ENCODE measurements at places on chromosomes 3 and 15.

DNA sequence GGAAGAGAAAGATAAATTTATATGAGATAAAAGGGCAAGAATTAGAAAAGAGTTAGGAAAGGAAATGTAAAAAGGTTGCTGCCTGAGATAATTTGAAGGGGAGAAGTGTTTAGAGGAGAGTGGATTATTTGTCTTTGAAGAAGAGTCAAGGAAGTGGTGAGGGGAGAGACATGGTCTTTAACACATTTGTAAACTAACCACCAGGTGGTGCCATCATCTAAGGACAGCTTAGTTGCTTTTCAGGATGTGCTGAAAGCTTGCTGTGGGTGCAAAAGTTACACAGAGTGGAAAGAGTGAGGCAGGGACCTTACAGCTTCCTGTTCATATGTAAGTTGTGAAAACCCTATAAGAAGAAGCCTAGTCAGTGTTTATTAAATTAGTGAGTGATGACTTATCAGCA lies 114.1 kb upstream of the DNAJC19 start:
- no peak for DNase-seq

GRCh38 chr15:77030928-77031375 lies 36.0 kb downstream of the PSTPIP1 start:
- DNase-seq, result peak; percentile 30

DNA sequence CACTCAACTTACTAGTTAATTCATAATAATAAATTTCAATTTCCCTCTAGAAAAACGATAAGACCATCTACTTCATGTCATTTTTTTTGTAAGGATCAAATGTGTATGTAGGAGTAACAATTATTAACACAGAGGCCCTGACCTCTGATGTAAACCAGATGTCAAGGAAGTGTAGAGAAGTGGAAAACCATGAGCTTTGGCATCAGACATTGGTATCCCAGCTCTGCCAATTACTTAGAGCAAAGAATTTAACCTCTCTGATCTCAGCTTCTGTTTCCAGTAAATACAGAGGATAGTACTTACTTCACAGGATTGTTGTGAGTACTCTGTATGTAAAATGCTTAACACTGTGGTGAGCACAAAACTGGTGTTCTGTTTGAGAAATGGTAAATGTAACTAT lies 17.5 kb downstream of the AQR start:
- DNase-seq, result no peak

DNA sequence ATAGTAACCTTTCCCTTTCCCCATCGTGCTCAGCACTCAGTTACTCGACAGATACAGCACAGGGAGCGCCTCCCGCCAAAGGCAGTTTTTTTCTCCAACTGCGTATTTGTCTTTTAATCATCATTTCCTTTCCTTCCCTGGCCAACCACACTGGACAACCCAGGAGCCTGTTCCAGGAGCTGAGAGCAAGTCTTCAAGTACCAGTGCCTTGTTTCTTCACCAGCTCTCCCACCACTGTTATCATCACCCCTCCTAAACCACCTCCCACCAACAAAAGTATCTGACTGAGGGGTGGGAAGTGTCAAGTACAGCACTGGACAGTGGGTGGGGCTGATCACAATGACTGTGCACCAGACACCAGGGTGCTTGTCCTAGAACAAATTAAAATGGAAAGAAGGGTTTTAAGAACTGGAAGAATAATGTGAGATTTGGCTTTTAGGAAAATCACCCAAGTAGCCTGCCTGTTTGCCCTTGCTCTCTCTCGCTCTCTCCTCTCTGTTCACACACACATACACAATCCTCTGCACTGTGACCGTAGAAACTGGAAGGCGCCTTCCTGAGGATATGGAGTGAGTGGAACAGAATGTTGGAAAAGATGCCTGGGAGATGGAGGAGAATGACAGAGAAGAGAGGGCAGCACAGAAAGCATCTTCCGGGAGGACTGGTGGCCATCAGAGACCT lies 126.3 kb downstream of the TNIK start:
- DNase-seq, result no peak

- DNase-seq, result no peak
Measured at GRCh38 chr3:66052721-66053549, 14.2 kb upstream of the MAGI1 start.

DNA sequence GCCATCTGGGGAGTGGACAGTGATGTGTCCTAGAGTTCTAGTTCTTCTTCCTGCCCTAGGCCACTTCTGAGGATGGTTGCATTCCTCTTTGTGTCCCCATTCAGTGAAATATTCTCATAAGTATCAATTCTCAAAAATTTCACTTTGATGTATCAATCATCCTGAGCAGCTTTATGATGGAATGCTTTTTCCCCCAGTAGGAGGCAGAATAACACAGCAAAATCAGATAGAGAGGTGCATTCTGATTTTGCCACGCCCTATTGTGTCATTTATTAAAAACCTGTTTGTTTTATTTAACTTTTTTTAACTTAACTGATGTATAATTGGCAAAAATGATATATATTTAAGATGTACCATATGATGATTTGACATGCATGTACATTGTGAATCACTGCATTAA lies 656.0 kb upstream of the GRM7 start:
- DNase-seq, result no peak

DNA sequence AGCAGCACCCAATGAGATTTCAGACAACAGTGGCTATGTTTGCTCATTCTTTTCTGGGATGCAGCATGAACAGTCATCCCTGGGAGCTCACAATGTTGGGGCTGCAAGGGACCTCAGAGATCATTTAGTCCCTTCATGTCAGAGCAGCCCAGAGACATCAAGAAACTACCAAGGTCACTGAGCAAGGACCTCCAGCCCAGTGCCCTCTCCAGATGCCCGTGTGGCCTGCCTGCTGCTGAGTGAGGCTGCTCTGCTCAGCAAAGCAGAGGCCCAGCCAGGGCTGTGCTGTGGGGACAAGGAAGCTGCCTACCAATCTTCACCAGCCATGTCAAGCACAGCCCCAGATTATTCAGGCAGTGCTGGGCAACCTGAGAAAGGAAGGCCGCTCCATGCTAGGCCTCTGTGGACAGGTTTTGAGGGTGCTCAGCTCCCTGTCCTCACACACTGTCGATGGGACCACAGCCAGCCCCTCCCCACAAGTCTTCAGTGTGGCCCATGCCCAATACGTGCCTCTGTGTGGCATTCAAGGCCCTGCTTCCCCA lies 99.7 kb downstream of the DAPK2 start:
- DNase-seq, result no peak

GRCh38 chr3:40912461-40912860 lies 286.8 kb upstream of the CTNNB1 start:
- no peak for DNase-seq

DNA sequence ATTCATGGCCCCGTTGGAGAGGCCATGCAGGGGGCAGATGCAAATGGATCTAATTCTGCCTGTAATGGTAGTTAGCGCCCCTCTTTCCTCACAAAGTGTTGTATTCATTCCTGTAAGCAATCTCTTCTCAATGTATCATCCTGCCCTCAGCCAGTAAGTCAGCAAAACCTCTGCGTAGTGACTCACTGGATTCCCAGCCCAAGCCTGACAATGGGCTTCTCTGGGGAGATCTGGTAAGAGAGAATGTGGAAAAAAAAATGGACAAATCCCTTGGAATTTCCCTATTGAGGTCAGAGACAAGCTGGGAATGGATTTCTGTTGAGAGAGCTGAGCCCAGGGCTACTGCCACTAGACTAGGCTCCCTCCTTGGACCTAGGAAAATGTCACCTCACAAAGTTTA lies 25.4 kb downstream of the ADPGK start:
- no peak for DNase-seq

GRCh38 chr3:3316521-3316920 lies 137.0 kb upstream of the CRBN start:
- no peak for DNase-seq

DNA sequence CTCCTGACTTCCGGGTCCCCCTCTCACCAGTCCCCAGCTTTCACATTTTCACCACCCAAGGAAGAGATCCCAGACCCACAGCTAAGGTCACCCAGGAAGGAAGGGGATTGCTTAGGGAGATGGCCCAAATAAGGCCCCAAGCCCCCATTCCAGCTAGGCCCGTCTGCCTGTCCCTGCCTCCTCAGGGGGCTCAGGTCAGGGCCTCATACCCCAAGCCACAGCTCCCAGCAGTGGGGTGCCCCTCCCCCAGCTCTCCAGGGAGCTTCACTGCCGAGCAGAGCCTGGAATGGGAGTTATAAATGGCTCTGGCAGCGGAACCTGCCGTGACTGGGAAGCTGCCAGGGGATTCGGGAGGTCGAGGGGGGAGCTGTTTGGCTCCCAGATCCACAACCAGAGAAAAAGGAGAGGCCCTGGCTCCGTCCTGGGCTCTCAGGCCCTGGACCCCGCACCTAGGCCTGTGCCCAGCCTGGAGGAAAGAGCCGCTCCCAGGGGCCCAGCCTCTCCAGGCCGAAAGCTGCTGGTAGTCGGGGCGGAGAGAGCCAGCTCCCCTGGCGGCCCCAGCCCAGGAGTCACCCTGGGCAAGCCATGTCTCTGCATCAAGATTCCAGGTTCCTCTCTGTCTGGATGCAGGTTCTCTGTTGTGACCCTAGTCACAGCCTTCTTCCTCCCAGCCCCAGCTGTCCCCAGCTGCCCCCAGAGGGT lies 550 bp downstream of the CCDC9B start:
- DNase-seq, result peak; percentile 61

GRCh38 chr3:81198216-81198615 lies 563.2 kb downstream of the GBE1 start:
- DNase-seq, result no peak

GRCh38 chr3:49689046-49689907 lies at the start of the genes MST1 and RNF123:
TSS of gene MST1 (minus strand) at chr3:49689474. CDS start at chr3:49688691, 783 bp downstream.
TSS of gene RNF123 (plus strand) at chr3:49689557. CDS start at chr3:49691166, 1,609 bp downstream.
- peak; percentile 94 for DNase-seq

GRCh38 chr3:156216852-156217251 lies 96.5 kb downstream of the KCNAB1 start:
- DNase-seq, result no peak

- DNase-seq, result no peak
Measured at GRCh38 chr15:61035311-61035710, 193.8 kb downstream of the RORA start.
